NCI-H1092 treated with DMSO at 0.1 percent for 48 hours (cell line): ENCODE measurements at places on chromosomes 12 and 14.

GRCh38 chr14:102774391-102775153, 2.7 kb upstream of the TRAF3 start:
- peak; percentile 65 for DNase-seq

- no peak for DNase-seq
These were observed 559.9 kb downstream of the C12orf50 start for GRCh38 chr12:87469295-87469694.

DNA sequence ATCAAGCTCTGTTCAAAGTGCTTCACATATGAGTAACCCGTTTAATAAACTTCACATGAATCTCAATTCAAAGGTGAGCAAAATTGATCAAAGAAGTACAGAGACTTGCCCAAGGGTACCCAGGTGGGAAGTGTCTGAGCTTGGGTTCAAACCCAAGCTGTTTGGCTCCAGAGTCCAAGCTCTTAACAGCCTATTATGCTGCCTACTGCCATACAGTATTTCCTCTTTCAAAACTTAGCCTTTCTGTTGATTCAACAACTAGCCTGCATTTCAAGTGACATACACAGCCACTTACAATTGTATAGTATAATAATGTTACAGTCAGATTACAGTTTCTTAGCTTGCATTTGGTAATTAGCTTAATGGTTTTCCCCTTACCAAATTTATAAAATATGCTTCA, 29.7 kb downstream of the FRMD6 start:
- DNase-seq = no peak

- DNase-seq = no peak
These were observed 13.2 kb downstream of the KCNH5 start for GRCh38 chr14:63032076-63032475.

GRCh38 chr14:89139404-89140247, 277.4 kb downstream of the FOXN3 start:
- DNase-seq = peak; percentile 12

DNA sequence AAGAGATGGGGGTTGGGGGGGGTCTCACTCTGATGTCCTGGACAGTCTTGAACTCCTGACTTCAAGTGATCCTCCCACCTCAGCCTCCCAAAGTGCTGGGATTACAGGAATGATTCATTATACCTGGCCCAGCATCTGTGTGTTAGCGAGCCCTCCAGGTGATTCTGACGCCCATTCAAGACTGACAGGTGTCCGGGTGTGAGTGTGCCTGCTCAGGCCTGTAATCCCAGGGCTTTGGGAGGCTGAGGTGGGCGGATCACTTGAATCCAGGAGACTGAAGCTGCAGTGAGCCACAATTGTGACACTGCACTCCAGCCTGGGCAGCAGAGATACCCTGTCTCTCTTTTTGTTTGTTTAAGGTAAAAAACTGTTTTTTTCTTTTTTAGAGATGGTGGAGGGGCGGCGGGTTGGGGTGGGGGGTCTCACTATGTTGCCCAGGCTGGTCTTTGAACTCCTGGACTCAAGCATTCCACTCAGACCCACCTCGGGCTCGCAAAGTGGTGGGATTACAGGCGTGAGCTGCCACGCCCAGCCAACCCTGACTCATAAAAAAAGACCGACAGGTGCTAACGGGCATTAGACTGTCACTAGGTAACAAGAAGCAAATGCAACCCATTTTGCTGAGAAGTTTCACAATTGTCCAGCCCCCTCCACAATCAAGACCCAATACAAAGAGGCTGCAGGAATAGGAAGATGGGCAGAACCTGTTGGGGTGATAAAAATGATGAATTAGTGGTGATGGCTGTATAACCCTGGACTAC, 4.7 kb downstream of the VSIG10 start:
- DNase-seq = no peak

- no peak for DNase-seq
These were observed 11.5 kb upstream of the CHD4 start for GRCh38 chr12:6618483-6619225.

DNA sequence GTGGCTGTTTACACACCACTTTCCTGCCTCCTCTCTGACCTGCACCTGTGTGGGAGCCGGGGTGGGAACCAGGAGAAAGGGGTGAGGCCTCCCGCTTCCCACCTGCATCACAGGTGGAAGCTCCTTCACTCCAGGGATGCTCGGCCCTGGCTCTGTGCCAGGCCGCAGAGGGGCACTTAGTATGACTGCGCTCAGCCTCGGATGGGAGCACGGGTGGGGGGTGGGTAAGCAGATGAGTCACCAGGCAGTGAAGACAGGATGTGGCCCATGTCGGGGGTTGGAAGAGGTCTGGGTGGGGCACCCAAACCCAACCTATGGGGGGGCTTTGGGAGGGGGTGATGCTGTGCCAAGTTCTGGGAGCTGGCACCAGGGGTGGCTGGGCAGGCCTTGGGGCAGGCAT, 7.4 kb upstream of the CYP46A1 start:
- DNase-seq = no peak

- DNase-seq = no peak
These were observed 450.9 kb upstream of the TMPO start for GRCh38 chr12:98064501-98064900.

GRCh38 chr12:6952121-6952862, 1.1 kb downstream of the PTPN6 start:
- DNase-seq = no peak

DNA sequence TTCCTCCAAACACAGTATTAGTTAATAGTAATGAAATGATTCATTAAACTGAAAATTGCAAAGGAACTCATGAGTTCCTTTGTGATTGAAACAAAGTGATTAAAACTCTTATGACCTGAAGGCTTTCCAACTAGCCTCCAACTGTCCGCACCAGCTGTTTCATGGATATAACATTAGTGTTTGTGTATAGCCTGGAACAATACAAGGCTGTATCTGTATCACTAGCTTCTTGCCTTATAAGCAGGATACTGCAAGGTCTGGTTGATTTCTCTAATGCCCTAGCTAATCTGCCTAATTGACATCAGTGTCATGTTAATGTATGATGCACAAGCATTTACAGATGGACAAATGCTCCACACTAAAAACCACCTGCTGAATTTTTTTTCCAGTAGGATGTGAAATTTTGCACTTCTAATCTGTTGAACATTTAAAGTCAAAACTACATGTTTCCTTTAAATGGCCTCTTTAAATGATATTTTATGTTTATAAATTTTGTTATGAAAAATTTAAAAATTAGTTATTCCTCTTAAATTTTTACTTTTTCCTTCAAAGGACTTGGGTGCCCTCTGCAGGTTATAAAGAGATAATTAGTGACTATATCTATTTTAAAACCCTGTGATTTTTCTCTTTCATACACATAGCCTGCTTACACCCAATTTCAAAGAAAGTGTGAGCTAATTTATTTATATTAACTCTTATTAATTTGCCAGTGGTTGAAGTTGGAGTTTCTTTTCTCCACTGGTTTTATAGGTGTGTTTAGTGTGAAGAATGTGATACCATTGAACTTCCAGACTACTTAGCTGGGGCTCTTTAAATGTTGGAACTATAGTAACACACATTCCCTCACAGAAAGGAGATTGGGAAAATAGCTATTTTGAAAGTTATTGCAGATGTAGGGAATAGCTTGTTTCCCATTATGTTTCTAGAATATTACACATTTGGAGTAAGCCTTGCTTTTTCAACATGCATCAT, 25.4 kb downstream of the AP5M1 start:
- peak; percentile 1 for DNase-seq

DNA sequence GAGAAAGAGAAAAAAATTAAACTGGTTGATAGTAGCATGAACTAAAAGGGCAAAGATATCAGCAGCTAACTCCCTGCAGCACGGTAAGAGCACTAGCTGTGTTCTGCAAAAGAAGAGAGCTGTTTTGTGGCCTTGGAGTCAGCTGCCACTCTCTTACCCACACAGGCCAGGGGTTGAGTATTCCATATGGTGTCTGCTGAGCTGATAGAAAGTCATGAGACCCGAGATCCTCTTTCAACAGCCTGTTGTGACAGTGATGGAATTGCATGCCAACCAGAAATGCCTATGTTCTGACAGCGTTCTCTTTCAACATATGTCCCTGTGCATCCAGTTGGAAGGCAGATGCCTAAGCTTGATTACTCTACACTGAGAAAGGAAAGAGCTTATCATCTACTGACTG, 39.9 kb downstream of the TMTC1 start:
- DNase-seq = no peak

GRCh38 chr12:12871587-12872138, 19.7 kb upstream of the GPRC5A start:
- DNase-seq = no peak

- DNase-seq = no peak
These were observed 329.4 kb upstream of the SOX5 start for GRCh38 chr12:24278832-24279231.

GRCh38 chr12:13066014-13066413, 21.8 kb downstream of the FAM234B start:
- DNase-seq = no peak

GRCh38 chr14:68166731-68167382, 347.3 kb downstream of the RAD51B start:
- DNase-seq = no peak

DNA sequence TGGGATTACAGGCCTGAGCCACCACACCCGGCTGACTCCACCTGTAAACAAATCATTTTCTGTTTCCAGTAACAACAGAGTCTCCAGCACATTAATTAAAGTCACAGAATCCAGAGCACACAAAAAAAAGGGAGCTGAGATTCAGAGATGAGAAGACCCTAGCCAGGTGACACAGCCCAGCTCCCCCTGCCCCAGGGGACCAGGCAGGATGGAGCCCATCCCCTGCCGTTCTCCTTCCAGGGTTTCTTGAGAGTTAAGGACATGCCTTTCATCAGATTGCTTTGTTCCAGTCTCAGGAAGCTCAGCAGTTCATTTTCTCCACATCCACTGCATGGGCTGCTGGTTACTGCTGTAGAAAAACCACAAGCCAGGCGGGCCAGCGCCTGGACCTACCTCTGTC, 81.2 kb downstream of the RIMBP2 start:
- DNase-seq = peak; percentile 52

- no peak for DNase-seq
These were observed 87.1 kb upstream of the CLMN start for GRCh38 chr14:95406756-95407277.

GRCh38 chr12:85983601-85984000, 109.5 kb downstream of the NTS start:
- DNase-seq = no peak

- no peak for DNase-seq
These were observed 33.2 kb upstream of the A2M start for GRCh38 chr12:9148926-9149325.
